ENCODE measurements at places on chromosomes 4 and X.

DNA sequence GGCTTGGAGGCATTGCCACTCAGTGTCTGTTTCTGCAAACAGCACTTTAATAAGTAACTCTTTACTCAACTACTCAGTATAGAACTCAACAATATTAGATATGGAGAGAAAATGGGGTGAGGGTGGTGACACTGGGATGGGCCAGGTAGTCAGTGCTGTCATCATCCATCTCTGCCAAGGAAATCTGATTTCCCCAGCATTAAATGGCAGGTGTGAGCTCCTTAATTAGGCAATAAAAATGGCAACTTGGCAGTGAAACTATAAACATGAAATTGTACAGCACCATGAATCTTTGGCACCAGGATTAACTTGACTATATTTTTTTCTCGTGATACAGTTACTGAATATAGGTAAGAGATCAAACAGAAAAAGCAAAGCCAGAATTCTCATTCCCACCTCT, 146.2 kb downstream of the GLRA2 start:
- DNase-seq, result no peak

DNA sequence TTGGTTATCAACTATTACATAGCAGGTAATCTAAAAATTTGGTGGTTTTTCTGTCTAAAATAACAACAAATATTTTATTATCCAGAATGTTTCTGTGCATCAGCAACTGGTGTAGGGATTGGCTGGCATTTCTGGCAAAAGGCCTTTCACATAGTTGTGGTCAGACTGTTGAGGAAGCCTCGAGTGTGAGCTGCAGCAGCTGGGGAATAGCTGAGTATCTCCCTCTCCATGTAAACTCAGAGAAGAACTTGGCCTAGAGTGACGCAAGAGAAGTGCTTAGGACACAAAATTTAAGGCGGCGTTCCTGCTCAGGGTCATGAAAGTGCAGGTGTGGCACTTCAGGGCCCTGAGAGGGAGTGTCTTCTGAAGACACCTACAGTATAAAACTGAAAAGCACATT, 558.9 kb downstream of the SPOCK3 start:
- DNase-seq, result no peak

- DNase-seq, result no peak
These were observed 67.5 kb downstream of the NHSL2 start for GRCh38 chrX:71978164-71978563.

GRCh38 chr4:48640225-48640624, 139.9 kb downstream of the FRYL start:
- no peak for DNase-seq

GRCh38 chrX:46965125-46965758, 53.0 kb downstream of the JADE3 start:
- DNase-seq, result no peak

DNA sequence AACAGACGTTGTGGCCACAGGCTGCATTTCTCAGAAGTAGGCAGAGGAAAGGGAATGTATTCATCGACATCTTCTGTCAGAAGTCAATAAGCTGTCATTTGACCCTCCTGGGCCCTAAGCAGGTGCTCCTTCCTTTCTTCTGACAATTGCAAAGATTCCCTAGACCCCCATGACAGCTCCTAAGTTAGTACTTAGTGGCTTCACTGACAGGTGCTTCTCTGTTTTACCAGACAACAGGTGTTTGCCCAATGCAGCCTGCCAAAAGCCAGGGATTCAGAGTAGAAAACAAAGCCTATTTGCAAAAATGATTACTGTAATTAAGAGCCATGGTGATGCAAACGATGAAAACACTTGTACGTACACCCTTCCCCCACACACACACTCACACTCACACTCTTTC, 7.5 kb upstream of the FGF5 start:
- DNase-seq, result no peak

Measured in activated CD8-positive, alpha-beta memory T cell treated with anti-CD3 and anti-CD28 coated beads for 24 hours (primary cell).